ENCODE measurements at places on chromosomes 3 and 15.

- DNase-seq = no peak
Measured at GRCh38 chr3:179082416-179082815, 10.8 kb upstream of the ZMAT3 start.

DNA sequence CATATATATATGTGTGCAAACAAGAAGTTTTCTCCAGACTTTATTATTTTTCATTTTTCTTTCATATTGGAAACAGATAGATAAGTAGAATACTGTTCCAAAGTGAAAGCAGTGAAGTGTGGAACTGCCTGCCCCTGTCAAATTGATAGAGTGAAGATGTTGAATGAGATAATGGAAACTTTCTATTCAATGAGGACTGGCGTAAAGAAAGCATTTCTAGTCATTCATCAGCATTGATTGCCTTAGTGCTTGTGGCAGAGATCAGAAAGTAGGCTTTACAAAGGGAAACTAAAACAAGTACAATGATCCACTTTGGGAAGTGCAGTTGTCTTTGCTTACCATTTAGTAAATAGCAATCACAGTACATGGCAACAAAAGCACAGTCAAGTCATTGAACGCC lies 300.0 kb downstream of the CADM2 start:
- DNase-seq = no peak

GRCh38 chr3:146100825-146101444 lies 60.0 kb downstream of the PLOD2 start:
- DNase-seq = no peak

DNA sequence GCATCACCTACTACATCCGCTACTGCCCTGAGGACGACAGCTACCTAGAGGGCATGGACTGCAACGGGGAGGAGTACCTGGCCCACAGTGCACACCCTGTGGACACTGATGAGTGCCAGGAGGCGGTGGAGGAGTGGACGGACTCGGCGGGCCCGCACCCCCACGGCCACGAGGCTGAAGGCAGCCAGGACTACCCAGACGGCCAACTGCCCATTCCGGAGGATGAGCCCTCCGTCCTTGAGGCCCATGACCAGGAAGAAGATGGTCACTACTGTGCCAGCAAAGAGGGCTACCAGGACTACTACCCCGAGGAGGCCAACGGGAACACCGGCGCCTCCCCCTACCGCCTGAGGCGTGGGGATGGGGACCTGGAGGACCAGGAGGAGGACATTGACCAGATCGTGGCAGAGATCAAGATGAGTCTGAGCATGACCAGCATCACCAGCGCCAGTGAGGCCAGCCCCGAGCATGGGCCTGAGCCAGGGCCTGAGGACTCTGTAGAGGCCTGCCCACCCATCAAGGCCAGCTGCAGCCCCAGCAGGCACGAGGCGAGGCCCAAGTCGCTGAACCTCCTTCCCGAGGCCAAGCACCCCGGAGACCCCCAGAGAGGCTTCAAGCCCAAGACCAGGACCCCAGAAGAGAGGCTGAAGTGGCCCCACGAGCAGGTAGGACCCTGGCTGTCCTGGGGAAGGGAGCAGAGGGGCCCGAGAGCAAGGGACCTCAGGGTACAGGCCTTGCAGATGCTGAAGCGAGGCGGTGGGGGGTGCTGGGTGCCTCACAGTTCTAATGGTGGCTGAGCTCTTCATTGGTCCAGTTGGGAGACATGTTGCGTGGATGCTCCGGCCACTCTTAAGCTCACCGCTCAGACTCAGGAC lies 168.6 kb downstream of the APBA2 start:
- no peak for DNase-seq

- no peak for DNase-seq
Measured at GRCh38 chr3:177420651-177421480, 223.6 kb upstream of the TBL1XR1 start.

GRCh38 chr15:71252044-71252739 lies 136.9 kb downstream of the THSD4 start:
- no peak for DNase-seq

DNA sequence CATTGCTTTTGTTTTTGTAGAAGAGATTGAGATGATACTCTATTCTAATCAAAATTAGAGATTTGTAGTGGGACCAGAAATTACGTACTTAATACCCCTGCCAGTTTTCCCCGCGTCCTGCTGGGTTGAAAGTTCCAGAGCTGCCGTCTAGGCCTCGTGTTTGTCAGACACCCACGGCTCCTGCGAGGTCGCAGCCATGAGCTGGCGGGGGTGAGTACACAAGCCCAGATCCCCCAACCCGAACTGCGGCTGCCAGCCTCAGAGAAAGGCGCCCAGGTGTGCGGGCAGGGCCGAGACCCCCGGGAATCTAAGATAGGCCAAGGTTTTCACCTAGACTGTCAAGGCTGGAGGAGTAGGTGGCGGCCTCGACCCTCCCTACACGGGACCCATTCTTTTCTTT lies 26.3 kb downstream of the GPR160 start:
- no peak for DNase-seq
